ENCODE measurements at places on chromosomes 7 and 10.
A peak's percentile ranks its signal among the peaks of the same experiment; 100 is the strongest.

DNA sequence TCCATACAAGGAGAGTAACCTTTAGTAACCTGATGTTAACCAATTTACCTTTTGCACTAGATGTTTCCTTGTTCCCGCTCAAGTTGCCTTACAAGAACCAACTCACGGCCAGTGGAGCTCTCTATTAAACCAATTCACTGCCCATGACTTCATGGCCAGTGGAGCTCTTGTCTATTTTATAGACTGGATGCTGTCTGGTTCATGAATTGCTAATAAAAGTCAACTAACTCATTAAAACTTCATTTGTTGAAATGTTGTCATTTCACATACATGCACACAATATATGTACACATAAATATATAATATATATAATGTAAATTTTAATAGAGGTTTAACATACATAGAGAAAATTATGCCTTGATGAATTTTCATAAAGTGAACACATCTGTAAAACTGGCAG is 216.3 kb downstream of the RNLS start:
- no peak for DNase-seq

DNA sequence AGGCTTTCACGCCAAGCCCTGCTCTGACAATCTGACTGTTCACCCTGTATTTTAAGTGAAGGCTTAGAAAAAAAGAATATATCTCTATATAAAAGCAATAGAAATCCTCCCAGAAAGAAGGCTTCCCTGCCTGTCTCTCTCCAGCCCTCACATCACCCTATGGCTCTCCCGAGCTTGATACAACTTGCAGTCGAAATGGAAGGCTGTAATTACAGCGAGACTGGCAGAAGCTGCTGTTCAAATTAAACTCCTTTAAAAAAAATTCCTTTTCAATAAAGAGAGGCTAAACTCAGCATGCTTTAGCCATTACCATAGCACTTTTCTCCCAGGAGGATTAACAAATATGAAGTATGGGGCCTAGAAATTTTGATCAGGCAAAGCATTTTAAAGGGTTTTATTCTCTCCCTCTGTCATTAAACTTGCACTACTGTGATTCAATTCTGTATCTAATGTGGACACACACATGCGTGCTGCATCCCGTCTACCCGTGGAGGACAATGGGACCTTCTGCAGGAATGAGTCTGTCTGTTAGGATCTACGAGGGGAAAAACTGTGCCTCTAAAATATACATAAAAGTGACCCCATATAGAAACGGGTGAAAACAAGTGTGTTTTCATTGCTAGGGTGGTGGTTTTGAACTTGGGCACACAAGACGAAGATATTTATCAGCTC is 223.8 kb downstream of the USP6NL start:
- no peak for DNase-seq

GRCh38 chr7:150962553-150963399 is 15.3 kb downstream of the KCNH2 start:
- DNase-seq: peak; percentile 37

GRCh38 chr10:13949844-13950542 is 363.2 kb downstream of the PRPF18 start:
- DNase-seq: no peak

GRCh38 chr10:130109796-130110245 is 809 bp downstream of the C10orf143 start:
- peak; percentile 58 for DNase-seq

- DNase-seq: peak; percentile 67
These were observed at the start of gene TMEM140 for GRCh38 chr7:135147899-135148721. Gene TMEM140, plus strand, starts transcription at chr7:135148072. Its CDS starts 16,370 bp downstream, at chr7:135164442.
